ENCODE measurements at places on chromosomes 1 and 21.

DNA sequence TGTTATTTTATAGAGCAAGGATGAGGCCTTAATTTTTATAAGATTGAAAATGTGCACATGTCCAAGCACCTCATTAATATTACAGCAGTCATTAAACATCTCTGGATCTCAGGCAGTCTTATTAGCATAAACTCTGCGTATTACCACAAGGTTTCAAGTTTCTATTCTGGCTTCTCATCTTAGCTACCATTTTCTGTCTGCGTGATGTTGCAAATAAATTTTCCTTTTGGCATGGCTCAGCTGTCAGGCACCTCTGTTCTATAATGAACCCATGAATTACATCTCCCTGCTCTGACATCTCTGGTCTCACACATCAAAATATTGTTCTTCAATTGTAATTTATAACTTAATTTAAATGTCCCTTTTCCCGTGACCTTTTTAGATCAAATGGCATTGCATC is 156.5 kb downstream of the SLC45A1 start:
- DNase-seq, result no peak

GRCh38 chr1:211066781-211067384 is 67.1 kb downstream of the KCNH1 start:
- DNase-seq, result no peak

GRCh38 chr1:69595486-69595885 is 27.8 kb downstream of the LRRC7 start:
- DNase-seq, result no peak

GRCh38 chr1:180571832-180572636 is 13.3 kb downstream of the OVAAL start:
- no peak for DNase-seq

DNA sequence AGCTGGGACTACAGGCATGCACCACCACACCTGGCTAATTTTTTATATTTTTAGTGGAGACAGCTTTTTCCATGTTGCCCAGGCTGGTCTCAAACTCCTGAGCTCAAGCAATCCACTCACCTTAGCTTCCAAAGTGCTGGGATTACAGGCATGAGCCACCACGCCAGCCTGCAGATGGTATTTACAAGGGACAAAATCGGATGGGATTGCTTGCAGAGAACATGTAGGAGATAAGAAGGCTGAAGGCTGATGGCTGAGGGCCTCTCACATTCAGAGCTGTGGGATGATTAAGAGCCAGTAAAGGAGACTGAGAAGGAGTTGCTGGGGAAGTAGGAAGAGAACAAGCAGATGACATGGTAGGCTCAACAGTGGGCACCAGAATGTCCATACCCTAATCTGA is 24.0 kb upstream of the QSOX1 start:
- DNase-seq, result no peak

DNA sequence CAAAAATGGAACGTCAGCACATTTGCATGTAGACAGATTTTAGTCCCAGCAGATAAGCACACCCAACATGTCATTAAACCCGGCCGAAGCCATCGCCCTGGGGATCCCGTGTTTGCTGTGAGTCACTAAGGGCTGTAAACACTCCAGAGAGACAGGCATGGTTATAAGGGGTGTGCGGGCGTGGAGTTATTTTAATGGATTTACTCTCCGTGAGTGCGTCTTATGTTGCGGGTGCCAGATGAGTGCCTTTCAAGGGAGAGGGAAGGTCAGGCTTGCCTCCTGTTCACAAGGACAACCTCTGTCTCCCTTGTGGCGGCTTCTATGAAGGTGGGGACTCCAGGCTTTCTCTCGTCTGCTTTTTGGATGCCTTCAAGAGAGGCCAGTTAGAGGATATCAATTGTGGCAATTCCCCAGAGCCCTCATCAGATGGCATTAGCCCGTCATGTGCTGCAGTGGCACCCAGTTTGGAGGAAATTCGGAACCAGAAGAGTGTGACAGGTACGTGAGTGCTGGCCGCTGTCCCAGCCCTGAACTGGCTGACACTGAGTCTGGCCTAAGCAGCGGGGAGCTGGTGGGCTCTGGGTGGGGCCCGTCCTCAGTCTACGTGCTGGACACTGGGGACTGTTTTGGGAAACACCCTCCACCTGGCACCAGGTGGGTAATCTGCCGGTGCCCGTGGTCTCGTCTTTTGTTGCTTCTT is 223.8 kb upstream of the TMEM51 start:
- DNase-seq, result no peak

DNA sequence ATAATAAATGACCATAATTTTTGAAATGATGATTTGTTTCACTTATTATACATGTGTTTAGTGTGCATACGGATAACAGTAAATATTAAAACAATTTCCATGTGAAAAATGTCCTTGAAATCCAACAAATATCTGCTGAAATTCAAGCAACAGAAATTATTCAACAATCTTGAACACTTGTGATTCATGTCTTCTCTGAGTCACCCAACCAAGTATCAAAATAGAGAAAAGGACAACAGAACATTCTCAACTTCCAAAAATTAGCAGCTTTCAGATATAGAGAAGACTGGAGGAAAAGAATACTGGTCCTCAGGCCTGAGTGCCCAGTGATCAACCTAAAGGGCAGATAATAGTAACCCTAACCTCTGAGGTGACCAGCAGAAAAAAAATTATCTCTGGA is 90.8 kb downstream of the VAV3 start:
- DNase-seq, result no peak

- no peak for DNase-seq
Observed at GRCh38 chr1:228900886-228901392, 165.7 kb downstream of the RHOU start.

GRCh38 chr1:71350805-71351204 is 270.0 kb upstream of the ZRANB2 start:
- DNase-seq, result no peak

- DNase-seq, result no peak
Observed at GRCh38 chr1:191495040-191495439, 663.2 kb upstream of the RGS18 start.

DNA sequence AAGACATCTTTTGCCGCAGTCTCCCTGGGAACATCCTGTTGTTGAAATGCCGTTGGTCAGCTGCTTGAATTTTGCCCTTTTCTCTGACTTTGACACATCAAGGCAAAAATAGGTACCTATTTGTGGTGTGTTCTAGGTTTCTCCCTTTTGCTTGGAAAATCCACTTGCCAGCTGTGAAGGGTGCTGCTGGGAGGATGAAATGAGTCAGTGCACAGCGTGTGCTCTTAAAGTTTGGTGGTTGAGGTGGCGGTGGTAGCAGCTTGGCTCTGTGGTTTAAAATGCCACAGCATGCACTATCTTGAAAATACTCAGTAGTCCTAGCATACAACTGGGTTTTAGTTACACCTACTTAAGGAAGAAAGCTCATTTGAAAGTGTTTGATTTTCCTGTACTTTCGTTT is 183.8 kb downstream of the DHRS3 start:
- DNase-seq, result peak; percentile 47

- no peak for DNase-seq
Observed at GRCh38 chr1:38899560-38899959, 18.2 kb upstream of the GJA9 start.

- DNase-seq, result no peak
Observed at GRCh38 chr1:58895082-58895481, 111.2 kb upstream of the JUN start.

- DNase-seq, result no peak
Observed at GRCh38 chr1:221030990-221031389, 151.7 kb downstream of the HLX start.

DNA sequence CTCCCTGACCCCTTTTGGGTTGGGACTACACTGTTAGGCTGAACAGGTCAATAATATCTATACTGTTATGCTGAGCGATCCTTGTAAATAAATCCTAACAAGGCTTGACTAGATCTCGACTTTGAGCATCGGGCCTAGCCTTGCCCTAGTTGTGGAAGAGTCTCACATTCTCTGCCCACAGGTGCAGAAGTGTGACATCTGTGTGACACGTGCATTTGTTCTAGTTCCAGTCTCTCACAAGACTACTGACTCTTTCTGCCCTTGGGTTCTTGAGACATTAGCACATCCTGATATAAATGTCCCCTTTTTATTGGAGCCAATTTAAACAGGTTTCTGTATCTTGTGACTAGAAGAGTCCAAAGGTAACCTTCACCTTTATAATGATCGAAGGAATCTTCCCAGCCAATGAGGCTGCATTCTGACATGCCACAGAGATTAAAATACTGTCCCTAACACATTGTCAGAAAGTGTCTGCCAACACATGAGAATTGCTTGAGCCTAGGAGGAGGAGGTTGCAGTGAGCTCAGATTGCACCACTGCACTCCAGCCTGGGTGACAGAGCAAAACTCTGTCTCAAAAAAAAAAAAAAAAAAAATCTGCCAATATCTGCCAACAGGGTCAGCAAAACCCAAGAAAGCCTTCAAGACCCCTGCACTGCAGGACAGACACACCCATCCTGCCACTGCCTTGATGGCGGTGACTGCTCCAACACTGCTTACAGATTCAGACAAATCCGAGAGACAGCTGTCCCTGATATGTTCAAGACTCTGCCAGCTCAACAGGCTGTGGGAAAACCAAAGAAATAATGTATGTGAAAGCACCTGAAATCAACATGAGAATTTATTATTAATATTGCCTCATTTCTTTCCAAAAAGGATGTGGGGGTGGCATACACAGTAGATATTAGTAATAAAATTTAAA is 56.5 kb upstream of the PSEN2 start:
- DNase-seq, result no peak

GRCh38 chr1:119703666-119704450 is 7.9 kb upstream of the PHGDH start:
- no peak for DNase-seq

- no peak for DNase-seq
Observed at GRCh38 chr1:115330480-115331013, 7.5 kb downstream of the NGF start.

GRCh38 chr1:17149771-17150170 is 30.5 kb upstream of the PADI2 start:
- DNase-seq, result no peak

DNA sequence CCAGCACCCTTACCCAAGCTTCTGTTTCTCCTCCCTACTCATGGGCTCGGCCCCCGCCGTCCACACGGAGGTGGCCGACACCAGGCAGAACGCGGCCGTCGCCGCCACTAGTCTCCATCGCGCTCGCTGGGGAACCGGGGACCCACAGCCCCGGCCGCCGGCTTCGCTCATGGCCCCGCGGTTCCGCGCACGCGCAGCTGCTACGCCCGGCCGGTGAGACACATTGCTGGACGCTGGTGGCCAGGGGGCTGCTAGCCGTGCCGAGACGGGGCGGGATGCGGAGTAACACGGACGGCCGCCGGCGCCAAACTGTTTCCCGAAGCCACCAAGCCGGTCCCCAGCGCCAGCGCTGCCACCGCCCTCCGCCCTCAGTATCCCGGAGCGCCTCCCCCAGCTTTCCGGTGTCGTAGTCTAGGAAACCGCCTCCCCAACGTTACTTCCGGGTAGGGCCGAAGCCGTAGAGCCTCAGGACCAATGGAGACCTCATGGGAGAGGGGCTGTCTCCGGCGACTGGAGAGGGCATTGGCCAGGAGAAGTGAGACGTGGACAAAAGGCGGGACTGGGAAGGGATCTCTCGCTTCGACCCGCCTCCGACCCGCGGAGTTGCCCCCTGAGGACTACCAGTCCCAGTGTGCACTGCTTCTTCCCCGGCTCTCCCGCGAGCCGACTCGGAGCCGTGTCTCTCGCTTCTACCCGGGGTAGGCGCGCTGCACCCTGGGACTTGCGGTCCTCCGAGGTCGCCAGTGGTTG is at the start of gene EDEM3:
EDEM3 (minus strand) TSS at position 383 of the 750 bp plus-strand sequence; CDS start at position 171, 212 bp downstream.
- DNase-seq, result peak; percentile 100

GRCh38 chr1:165856606-165857005 is 29.2 kb downstream of the UCK2 start:
- DNase-seq, result no peak

- DNase-seq, result no peak
Observed at GRCh38 chr1:61605607-61606321, 119.2 kb downstream of the TM2D1 start.

DNA sequence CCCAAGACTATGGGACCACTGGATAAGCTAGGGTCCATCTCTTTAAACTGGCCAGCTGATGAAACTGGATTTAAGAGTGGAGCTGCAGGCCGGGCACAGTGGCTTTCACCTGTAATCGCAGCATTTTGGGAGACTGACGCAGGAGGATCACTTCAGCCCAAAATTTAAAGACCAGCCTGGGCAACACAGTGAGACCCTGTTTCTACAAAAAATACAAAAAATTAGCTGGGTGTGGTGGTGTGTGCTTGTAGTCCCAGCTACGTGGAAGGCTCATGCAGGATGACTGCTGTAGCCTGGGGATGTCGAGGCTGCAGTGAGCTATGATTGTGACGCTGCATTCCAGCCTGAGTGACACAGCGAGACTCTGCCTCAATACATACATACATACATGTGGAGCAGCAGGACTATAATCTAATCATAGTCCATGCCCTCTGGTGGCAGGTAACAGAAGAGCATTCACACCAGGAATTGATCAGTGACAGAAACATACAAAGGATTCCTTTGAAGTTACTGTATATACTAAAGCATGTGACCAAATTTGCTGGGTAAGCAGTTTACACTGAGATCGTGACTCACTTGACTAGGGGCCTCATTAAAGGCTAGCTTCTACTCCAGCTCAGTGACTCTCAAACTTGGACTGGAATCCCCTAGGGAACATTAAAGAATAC is 101.5 kb upstream of the SLFNL1 start:
- DNase-seq, result no peak

DNA sequence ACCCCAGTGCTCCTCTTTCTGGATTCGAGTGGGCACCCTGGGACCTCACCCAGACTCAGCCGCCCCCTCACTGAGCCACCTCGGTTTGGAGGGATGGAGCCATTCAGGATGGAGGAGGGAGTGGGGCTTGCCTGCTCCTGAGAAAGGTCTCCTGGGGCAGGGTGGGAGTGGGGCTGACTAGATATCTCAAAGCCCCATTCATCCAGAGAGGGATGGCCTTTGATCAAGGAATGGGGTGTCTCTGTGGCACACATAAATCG is 10.1 kb upstream of the SPSB1 start:
- DNase-seq, result no peak

- DNase-seq, result no peak
Observed at GRCh38 chr1:82483146-82483545, 682.4 kb downstream of the ADGRL2 start.

DNA sequence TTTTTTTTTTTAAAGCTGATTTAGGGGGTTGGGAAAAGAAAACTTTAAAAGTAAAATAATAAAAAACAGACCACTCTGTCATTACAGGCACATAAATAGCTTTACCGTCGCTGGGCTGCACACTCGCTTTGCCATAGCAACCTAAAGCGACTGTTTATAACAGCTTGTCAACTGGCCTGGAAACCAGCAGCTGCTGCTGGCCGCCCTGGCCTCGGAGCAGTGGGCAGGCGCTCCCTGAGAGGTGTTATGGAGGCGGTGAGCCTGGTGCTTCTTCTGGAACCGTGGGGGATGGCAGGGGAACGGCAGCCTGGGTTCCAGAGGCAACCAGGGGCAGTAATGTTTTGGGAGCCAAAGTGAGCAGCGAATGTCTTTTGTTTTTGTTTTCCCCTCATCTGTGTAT is 45.7 kb downstream of the ATP2B4 start:
- DNase-seq, result no peak

GRCh38 chr1:156838972-156839371 is 19.9 kb downstream of the INSRR start:
- DNase-seq, result peak; percentile 39

- no peak for DNase-seq
Observed at GRCh38 chr1:98030976-98031375, 110.1 kb upstream of the DPYD start.

- no peak for DNase-seq
Observed at GRCh38 chr21:44337449-44337848, 1.7 kb downstream of the CFAP410 start.

Data from T-helper 2 cell (primary cell).